ENCODE measurements at places on chromosomes 11 and 22. TPM values are rescaled to one million over a fixed set of nuclear protein-coding genes. Genes with fewer than 3 reads are reported as not detected.

Gene OR8D4
- total RNA-seq: not detected

Gene DSCAML1
- total RNA-seq: 2.5 TPM

Gene CCDC116
- 0.51 TPM for total RNA-seq

Gene VSIG10L2
- not detected for total RNA-seq

Gene SH3BP1
- 99.0 TPM for total RNA-seq

Gene RTN4R
- total RNA-seq: 1.5 TPM

Gene IGHMBP2
- 29.2 TPM for total RNA-seq
